GM12892 (cell line): ENCODE measurements at places on chromosomes 1 and 21.

- no peak for DNase-seq
Measured at GRCh38 chr1:37493336-37494098, 19.1 kb downstream of the ZC3H12A start.

DNA sequence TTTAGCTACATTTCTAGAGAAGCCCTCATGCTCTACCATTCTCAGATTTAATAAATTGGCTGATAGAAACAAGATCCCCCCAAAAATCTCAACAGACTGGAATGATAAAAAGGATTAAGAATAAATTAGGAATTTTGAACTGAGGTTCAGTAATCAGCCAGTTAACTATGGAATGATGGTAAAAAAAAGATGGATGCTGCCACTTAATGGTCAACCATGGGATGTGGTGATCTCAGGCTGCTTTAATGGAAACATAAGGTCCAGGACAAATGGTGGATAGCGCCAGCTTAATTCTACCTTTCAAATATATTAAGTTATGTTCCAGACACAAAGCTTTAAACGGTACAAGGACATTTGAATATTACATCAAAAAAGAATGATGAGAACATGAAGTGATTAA is 49.9 kb downstream of the CCN1 start:
- DNase-seq = no peak

DNA sequence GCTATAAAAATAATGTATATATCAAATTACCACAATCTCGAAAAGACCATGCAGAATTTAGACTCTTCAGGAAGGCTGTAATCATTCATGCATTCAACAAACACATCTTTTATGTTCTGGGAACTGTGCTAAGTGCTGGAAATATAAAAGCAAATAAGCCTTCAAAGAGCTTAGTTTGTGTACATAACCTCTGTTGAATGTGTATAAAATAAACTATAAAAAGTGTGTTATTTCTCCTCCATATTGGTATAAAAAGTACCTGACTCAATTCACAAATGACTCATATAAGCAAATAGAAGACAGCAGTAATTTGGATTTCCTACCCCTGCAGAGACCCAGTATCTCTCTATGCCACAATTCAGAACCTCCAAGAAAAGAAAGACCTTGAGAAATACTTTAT is 36.8 kb downstream of the RAB3GAP2 start:
- DNase-seq = no peak

GRCh38 chr21:44299458-44300261 is at the start of gene PFKL:
Gene PFKL (plus strand): TSS chr21:44300053. CDS start chr21:44300106, 53 bp downstream.
- DNase-seq = peak; percentile 94

- no peak for DNase-seq
Measured at GRCh38 chr1:15236746-15237145, 10.3 kb upstream of the FHAD1 start.

- no peak for DNase-seq
Measured at GRCh38 chr1:12594966-12595756, 22.8 kb downstream of the DHRS3 start.

DNA sequence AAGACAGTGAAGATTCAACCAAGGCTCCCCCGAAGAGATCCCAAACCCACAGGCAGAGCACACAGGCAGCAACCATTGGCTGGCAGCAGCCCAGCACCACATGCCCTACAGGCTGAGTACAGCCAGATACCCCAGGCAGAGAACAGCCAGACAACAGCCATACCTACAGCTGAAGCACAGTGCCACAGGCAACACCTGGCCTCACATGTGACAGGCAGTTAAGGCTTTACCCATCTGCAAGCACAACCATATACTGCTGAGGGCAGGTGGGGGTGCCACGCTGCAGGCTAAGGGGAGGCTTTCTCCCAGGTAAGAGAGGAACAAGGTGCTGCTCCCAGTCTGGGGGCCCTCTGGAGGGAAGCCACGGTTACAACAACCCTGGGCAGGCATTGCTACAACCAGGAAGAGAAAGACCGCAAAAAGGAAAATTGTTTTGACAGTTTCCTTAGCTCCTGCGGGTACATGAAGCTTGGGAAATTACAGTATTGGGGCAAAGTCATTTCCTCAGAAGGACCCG is 12.3 kb downstream of the CHIT1 start:
- DNase-seq = no peak

GRCh38 chr1:183105449-183105848 is 80.6 kb upstream of the LAMC2 start:
- DNase-seq = no peak

- DNase-seq = peak; percentile 62
Measured at GRCh38 chr1:236159704-236160539, 17.6 kb downstream of the GPR137B start.

GRCh38 chr1:184930232-184930631 is 44.1 kb downstream of the NIBAN1 start:
- DNase-seq = no peak

DNA sequence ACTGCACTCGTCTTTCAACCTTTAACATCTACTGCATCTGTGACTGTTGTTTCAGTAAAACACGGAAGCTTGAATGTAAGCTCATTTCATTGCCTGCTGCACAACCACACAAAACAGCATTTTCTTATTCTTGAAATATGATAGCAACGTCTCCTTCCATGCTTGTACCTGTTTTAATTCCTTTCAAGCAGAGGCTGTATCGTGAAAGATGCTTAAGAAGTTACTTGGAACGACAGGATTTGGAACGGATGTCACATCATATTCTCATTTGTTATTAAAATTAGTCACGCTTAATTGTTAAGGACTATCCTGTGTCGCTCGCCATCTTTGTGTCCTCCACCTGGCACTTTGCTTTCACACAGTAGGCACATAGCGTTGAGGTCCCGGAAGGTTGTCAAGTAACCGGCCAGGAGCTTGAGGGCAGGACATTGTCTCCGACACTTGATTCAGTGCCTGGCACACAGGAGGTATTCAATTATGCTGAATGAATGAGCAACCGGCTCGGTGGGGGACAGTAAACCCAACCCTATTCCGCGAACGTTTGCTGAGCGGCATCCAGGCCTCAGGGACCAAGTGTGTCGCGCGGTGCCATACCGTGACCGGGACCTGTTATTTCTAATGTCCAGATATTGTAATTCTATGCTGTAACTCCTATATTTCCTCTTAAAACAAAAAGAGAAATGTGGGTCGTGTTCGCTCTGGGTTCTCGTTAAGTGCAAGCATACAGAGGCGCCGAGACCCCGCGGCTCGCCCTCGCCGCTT is 499 bp upstream of the SH3GLB1 start:
- no peak for DNase-seq

GRCh38 chr1:187853505-187853904 is 1024.8 kb downstream of the PLA2G4A start:
- no peak for DNase-seq

DNA sequence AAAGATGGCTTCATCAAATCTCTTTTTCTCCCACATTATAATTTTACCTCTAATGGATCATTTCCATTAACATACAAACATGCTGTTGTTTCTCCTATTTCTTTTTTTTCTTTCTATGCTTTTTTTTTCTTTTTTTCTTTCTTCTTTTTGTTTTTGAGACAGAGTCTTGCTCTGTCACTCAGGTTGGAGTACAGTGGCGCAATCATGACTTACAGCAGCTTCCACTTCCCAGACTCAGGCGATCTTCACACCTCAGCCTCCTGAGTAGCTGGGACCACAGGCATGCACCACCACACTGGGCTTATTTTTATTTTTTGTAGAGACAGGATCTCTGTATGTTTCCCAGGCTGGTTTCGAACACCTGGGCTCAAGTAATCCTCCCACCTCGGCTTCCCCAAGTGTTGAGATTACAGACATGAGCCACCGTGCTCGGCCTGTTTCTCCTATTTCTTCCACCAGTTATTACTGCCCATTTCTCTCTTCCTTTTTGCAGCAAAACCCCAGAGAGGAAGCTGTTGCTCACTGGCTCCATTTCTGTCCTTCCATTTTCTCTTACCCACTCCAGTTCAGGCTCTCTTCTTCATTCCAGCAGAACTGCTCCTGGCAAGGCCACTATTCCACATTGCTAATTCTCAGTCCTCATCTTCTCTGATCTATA is 32.1 kb upstream of the OPRD1 start:
- no peak for DNase-seq

- DNase-seq = no peak
Measured at GRCh38 chr1:218275823-218276222, 9.3 kb upstream of the RRP15 start.

- no peak for DNase-seq
Measured at GRCh38 chr1:12040457-12041051, 21.3 kb downstream of the MIIP start.

DNA sequence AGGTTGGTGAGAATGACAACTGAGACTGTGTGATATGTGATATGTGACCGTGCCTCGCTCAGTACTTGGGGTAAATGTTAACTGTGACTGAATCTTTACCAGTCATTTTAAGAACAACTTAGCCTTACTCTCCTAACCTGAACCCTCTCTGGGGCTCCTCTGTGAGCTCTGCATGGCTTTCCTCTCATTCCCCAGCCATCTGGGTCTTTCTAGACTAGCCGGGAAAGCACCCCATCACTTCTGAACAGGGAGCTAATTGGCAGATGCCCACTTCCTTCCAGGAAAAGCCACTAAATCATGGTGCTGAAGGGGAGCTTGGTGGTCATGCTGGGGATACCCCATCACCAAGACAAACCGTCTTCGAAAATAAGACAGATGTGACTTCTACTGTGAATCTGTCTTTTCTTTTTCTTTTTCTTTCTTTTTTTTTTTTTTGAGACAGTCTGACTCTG is 16.5 kb upstream of the FOXO6 start:
- DNase-seq = no peak

- DNase-seq = no peak
Measured at GRCh38 chr1:27621051-27621920, 13.7 kb downstream of the FGR start.

DNA sequence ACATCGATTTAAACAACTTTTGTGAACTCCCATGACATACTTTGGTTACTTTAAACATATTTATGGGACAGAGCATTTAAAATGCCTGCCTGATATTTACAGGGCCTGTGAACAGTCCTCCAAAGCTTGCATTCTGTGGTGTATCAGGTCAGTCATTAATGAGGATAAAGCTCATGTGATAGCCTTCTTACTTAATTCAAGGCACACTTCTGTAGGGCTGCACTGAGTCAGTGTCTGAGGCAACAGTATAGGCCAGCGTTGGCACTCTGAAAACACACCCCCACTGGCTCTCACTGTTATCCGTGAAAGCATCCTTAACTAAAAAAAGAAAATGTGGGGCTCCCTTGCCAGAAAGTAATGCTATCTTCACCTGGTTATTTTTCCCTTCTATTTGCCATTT is 200.0 kb downstream of the NFIA start:
- no peak for DNase-seq

- DNase-seq = no peak
Measured at GRCh38 chr1:20999525-21000244, 177.0 kb downstream of the EIF4G3 start.

- no peak for DNase-seq
Measured at GRCh38 chr1:54809496-54810074, 8.5 kb upstream of the TTC22 start.

GRCh38 chr1:59549903-59550302 is 253.0 kb downstream of the FGGY start:
- DNase-seq = no peak

DNA sequence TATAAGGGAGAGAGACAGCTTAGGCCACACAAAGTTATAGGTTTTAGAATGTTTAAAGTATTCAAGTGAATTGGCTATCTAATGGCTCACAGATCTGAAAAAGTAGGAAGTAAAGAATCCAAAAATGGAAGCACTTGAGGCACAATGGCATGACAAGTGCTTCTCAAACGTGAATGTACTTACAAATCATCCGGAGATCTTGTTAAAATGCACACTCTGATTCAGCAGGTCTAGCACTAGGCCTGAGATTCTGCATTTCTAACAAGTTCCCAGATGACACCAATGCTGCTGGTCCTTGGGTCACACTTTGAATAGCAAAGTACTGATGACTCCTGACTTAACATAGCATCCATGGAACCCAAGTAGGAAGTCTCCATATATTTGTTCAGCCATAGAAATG is 20.9 kb upstream of the AGL start:
- DNase-seq = no peak

GRCh38 chr1:55611123-55611522 is 396.0 kb upstream of the USP24 start:
- no peak for DNase-seq

- DNase-seq = no peak
Measured at GRCh38 chr1:47754221-47754620, 243.0 kb downstream of the TRABD2B start.

DNA sequence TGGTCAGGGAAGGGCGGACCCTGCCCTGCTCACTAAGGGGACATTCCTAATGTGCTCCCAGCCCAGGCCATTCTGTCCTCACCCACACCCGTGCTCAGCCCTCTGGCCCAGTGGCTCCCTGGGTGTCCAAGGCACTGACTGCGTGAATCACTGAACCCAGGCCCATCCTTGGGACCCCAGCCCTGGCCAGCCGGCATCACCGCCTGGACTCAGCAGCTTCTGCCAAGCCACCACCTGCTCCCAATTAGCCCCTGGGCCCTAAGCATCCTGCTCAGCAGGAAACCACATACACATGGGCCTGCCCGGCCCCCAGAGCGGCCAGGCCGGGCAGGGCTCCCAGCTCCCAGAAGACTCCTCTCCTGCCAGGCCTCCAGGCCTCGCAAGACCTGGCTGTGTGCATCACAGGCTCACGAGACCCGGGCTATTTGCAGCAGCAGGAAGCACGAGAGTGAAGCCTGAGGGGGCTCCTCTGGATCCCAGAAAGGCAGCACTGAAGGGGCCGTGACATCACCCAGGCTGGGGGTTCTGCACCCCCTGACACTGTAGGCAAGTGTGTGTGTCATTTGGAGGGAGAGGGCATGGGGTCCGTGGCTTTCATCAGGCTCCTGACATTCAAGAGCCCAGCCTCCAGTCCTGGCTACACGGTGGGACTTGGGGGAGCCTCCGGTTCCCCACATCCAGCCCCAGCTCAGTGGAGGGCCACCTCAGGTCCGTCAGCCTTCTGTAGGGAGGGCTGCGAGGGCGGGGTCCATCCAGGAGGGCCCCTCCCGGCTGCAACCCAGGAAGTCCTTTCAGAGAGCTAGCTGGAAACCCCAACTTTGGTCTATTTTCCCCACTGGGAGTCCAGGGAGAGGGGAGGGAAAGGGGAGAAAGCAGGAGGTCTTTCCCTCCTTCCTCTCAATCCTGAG is 1.6 kb downstream of the MFAP2 start:
- no peak for DNase-seq

- DNase-seq = no peak
Measured at GRCh38 chr1:1312450-1313314, 4.3 kb downstream of the PUSL1 start.

GRCh38 chr1:94092210-94092613 is 28.7 kb downstream of the ABCA4 start:
- DNase-seq = no peak

DNA sequence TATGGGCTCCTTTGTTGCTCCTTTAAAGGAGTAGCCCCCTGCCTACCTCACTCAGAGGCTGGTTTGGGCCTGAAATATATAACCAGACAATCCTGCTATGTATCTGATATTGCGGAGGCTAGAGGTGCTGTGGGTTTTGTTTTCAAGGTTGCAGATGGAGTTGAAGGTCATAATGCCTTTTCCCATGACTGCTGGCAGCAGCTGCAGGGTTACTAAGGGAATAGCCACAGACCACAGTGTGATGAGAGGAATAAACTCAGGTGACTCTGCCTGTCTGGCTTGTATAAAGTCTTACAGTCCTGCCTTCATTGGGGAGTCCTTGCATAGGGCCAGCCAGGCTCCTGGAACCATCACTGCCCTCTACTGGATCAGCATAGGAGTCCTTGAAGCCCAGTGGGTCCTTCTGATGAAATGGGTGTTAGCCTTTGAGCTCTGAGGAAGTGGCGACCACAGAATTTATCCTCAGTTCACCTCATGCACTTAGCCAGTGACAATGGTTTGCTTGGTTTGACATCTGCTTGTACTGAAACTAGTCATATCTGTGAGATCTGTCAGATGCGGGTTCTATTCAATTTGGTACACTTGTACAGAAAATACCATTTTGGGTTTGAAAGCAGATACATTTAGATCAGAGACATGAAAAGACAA is 174.4 kb upstream of the HMCN1 start:
- peak; percentile 31 for DNase-seq
